Mesothelial cell of epicardium (in vitro differentiated cells): ENCODE measurements at places on chromosomes 5 and 9. TPM values are rescaled to one million over a fixed set of nuclear protein-coding genes. Genes with fewer than 3 reads are reported as not detected.

GRCh38 chr5:148760945-148761638 is 65.3 kb upstream of the ADRB2 start:
- DNase-seq = no peak

GRCh38 chr5:72917371-72917776 is 38.5 kb upstream of the FCHO2 start:
- no peak for DNase-seq

- no peak for DNase-seq
Measured at GRCh38 chr5:138129347-138129746, 9.9 kb downstream of the NME5 start.

Gene PCDHGA5
- total RNA-seq = 0.51 to 0.66 TPM (median 0.52 TPM) in 3 replicates

Gene CNTFR
- 25.9 to 28.9 TPM (median 27.0 TPM) in 3 replicates for total RNA-seq

- DNase-seq = no peak
Measured at GRCh38 chr5:164746723-164747122, 1241.3 kb downstream of the MAT2B start.

Gene TRPM3
- 1.1 to 1.6 TPM (median 1.1 TPM) in 3 replicates for total RNA-seq

- DNase-seq = no peak
Measured at GRCh38 chr9:91958174-91958573, 8.1 kb upstream of the ROR2 start.

Gene NUTM2F
- 0.27 to 0.38 TPM (median 0.31 TPM) in 3 replicates for total RNA-seq

- no peak for DNase-seq
Measured at GRCh38 chr5:61806491-61807020, 474.5 kb downstream of the ZSWIM6 start.

Gene SLC34A3
- 0.23 to 0.27 TPM in 2 of 3 replicates, not detected in the other for total RNA-seq

GRCh38 chr5:15683332-15683731 is 183.4 kb downstream of the FBXL7 start:
- DNase-seq = no peak

GRCh38 chr5:59067956-59068656 is 485.2 kb downstream of the RAB3C start:
- no peak for DNase-seq

Gene GADD45G
- total RNA-seq = 1.0 to 2.0 TPM (median 1.8 TPM) in 3 replicates

- DNase-seq = no peak
Measured at GRCh38 chr9:94083384-94083783, 880 bp upstream of the PTPDC1 start.

DNA sequence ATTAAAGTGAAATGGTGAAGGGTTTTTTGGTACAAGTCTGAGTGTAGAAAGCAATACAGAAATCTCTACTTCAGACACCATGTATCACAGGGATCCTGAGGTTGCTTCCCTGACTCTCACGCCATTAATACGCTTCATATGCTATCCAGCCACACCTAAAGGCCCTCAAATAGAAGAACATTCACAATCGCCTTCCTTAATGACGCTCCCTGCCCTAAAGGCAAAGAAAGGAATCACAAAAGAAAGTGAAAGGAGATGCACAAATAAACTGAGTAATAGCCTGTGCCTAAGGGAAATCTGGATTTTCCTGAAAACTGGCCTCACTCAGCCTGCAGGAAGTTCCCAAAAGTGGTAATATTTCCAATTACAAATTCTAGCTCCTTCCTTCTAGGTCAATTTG is 1002.7 kb upstream of the DMAC1 start:
- no peak for DNase-seq

Gene FOXD4L4
- total RNA-seq = 0.31 to 0.38 TPM in 2 of 3 replicates, not detected in the other

Gene SLC6A19
- total RNA-seq = not detected in 3 replicates

Gene NIPAL4
- total RNA-seq = 0.18 to 0.49 TPM (median 0.40 TPM) in 3 replicates

DNA sequence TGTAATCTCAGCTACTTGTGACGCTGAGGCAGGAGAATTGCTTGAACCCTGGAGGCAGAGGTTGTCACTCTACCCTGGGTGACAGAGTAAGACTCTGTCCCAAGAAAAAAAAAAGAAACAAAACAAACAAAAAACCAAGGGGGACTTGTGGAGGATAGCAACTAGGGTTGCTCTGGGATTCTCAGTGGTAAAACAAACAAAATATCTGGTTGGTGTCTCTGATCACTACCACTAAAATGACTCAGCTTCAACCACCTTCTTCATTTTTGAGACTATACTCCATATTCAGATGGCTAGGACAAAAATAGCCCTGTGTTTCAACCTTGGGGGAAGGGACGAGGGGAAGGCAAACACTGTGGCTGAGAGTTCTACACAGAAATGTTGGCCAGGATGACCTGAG is 110.3 kb downstream of the ARRDC3 start:
- no peak for DNase-seq

DNA sequence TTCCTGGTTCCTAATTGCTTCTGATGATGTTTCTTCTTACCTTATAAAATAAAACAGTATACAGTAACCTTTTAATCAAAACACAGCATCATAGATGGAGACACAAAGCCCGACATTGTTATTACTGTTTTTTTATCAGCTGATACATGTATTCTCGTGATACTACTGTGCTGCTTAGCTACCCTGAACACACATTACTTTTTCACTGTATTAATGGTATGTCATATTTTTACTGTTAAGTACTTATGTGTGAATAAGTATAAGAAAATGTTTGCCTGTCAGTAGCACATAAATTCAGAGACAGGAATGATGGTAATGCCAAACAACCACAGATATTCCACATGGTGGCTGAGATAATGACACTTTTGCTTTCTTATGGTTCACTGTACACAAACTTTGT is 68.7 kb downstream of the RAB24 start:
- no peak for DNase-seq

Gene DROSHA
- 86.7 to 102 TPM (median 93.1 TPM) in 3 replicates for total RNA-seq

- no peak for DNase-seq
Measured at GRCh38 chr5:153809166-153809565, 229.5 kb downstream of the FAM114A2 start.

- no peak for DNase-seq
Measured at GRCh38 chr5:139190125-139190524, 8.0 kb downstream of the SIL1 start.
